ENCODE measurements at places on chromosomes 3 and 15. TPM values are rescaled to one million over a fixed set of nuclear protein-coding genes. Genes with fewer than 3 reads are reported as not detected.

PLSCR2 gene
- total RNA-seq = 0.11 TPM

IMPG2 gene
- not detected for total RNA-seq

LRRC49 gene
- 4.1 TPM for total RNA-seq

SLC51A gene
- total RNA-seq = not detected

LAMB2 gene
- 72.0 TPM for total RNA-seq

SHC4 gene
- 1.1 TPM for total RNA-seq
